Effector memory CD4-positive, alpha-beta T cell (primary cell): ENCODE measurements at places on chromosomes 2 and 18.

DNA sequence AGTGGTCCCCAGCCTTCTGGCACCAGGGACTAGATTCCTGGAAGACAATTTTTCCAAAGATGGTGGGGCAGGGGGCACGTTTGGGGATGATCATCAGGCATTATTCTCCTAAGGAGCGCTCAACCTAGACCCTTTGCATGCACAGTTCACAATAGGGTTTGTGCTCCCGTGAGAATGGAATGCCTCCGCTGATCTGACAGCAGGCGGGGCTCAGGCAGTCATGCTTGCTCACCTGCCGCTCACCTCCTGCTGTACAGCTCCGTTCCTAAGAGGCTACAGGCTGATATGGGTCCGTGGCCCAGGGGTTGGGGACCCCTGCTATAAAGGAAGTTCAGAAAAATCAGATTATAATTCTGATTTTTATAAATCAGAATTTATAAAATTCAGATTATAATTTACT, 22.3 kb upstream of the TYMS start:
- DNase-seq, result no peak

GRCh38 chr18:48545757-48546321, 7.0 kb downstream of the CTIF start:
- DNase-seq, result no peak

- no peak for DNase-seq
Observed at GRCh38 chr18:8107426-8107825, 501.8 kb upstream of the RAB12 start.

DNA sequence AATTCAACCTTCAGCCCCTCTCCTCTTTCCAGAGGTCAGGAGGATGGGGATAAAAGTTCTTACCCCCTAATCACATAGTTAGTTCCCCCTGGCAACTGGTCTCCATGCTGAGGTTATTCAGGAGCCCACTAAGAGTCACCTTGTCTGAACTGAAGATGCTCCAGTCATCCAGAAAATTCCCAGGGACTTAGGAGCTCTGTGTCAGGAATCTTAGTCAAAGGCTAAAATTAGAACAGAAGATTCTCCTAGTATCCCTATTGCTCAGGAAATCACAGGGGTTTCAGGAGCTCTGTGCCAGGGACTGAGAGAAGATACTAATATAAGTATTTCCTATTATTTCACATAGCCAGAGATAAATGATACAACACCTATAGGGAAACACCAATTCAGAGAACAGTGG, 37.3 kb upstream of the LONRF2 start:
- no peak for DNase-seq

- DNase-seq, result no peak
Observed at GRCh38 chr2:79799729-79800128, 286.9 kb downstream of the CTNNA2 start.

DNA sequence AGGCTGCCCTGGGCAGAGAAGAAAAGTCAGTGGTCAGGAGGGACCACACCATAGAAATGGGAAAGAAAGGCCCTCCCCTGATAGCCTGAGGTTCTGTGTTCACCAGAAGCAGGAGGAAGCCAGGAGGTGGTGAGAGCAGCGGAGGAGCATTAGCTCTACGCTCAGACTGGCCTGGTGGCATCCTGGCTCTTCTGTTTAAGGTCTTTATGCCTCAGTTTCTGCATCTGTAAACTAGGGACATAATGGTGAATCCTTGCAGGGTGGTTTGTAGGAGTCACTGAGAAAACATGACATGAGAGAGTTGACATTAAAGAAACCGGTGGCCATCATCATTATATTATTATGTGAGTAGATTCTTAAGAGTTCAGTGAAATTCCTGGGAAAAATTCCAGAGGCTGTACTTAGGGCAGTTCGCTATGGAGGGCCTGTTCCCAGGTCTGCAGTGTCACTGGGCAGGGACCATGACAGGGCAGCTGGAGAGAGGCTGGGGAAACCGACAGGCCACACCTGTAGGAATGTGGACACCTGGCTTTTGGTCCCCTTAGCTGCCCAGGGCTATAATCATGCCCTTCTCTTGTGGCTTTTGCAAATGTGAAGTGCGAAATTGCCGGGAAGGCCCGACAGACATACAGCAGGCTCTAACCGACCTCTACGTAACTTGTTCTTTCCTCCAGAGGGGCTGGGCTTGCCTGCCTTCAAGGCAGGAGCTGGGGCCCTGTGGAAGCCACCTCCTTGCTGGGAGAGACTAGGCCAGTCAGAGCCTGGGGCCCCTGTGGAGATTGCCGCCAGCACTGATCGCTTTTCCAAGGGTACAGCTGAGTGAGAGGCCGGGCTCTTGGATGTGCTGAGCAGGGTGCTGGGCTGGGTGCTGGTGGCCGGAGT, 31.0 kb downstream of the GLI2 start:
- DNase-seq, result no peak

GRCh38 chr2:168568476-168569267, 112.6 kb downstream of the CERS6 start:
- DNase-seq, result no peak

DNA sequence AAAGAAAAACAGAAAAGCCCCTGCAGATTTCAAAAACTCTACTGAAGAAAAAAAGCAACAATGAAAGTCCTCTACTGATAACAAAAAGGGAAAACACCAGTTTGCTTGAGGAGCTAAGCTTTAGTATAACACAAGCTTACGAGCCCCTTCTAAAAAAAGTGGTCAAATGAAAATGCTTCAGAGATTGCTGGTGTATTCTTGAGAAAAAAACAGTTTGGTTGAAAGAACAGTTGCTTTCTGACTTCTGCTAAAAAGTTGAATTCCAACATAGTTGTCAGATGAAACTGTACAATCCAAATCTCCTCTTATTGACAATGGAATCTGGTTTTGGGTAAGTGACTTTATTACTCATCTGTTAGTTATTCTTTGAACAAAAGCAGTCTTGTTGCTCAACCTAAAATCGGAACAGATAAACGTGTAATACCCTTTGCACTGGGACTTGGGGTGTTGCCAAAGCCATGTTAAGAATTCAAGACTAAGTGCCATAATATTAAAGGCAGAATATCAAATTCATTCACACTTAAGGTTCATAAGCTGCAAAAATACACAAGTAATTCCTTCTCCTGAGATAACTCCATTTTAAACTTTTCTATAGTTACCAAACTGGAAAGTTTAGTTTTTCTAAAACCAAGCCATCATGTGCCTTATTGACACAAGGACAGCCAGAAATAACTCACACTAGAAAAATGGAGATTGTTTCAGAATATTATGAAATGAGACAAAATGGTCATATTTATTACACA, 45.3 kb upstream of the SPAG16 start:
- DNase-seq, result no peak

- DNase-seq, result no peak
Observed at GRCh38 chr2:227326783-227327182, 1.7 kb downstream of the MFF start.

DNA sequence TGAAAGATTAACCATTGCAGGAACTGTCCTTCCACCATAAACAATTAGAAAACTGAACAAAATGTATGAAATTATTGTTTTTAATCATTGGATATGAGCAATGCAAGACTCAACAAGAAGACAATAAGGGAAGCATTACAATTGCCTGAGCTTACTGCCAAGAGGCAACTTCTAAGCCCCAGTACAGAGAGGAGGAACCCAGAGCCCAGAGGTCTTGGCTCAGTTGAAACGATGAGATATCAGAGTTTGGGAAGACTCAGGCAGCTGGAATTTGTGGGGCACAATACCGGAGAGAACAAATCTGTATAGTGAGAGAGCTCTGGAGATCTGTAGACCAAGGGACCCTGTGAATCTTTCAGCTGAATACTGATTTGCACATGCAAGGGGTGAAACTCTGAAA, 80.6 kb upstream of the ZFP36L2 start:
- no peak for DNase-seq

DNA sequence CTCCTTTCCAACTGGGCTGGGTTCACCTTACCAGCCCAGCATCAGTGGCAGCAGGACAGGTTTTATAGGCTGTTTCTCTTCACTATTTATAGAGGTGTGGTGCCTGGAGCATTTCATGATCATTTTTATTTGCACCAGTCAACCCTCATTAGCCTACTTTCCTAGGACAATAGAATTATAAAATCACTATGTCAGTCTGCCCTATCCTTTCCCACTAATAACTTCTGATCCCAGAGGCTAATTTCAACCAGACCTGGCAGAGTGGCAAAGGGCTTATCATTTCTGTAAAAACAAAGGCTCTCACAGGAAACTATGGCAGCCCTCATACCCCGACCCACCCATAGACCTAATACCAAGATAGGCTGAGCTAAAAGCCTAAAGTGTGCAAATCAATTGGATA, 243.5 kb upstream of the TMEFF2 start:
- no peak for DNase-seq

GRCh38 chr18:14122097-14122496, 10.1 kb downstream of the ZNF519 start:
- DNase-seq, result no peak

GRCh38 chr2:36516136-36516870, 81.7 kb downstream of the FEZ2 start:
- no peak for DNase-seq

DNA sequence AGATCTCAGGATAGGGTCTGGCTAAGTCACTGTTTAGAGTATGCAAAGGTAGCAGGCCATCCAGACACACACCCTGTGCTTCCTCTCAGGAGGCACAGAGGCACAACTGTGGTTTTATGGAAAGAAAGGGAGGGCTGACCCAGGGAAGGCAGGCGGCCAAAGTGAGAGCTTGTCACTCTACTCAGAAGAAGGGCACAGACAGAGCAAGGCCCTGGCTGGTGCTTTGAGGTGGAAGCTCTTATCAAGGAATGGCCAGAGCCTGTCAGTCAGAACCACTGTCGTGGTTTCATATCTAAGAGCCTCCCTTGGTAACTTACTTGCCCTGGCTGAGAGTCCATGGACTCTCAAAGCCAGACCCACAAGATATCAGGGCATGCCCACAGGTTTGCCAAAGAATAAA, 40.7 kb downstream of the SLC9A2 start:
- DNase-seq, result no peak

DNA sequence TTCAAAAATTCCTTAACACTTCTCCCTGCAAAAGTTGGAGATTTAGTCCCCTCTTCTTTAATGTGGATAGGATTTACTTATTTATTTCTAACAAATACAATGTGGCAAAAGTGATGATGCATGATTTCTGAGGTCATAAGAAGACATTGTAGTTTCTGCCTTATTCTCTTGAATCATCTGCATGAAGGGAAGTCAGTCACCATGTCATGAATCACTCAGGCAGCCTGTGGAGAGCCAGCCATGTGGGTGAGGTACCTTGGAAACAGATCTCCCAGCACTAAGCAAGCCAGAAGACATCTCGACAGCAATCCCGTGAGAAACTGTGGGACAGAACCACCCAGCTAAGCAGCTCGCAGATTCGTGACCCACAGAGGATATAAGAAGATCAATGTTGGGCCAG, 2.7 kb upstream of the ZC3H8 start:
- no peak for DNase-seq

GRCh38 chr2:172050479-172051125, 34.7 kb upstream of the DLX1 start:
- no peak for DNase-seq

DNA sequence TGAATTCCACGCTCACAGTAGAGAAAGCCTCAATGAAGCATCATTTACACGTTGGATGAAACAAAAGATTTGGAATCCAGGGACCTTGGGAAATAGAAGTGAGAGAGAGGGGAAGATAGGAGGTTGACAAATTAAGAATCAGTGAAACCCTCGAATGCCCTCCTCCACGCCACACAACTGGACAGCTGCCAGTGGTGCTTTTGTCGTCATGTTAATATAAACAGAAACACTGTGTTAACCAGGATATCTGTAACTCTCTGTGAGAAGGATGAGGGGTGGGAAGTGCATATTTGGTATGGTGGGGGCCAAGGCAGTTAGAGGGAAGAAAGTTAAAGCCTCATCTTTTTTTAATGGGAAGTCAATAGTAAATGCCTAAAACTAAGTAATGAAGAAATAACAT, 108.7 kb downstream of the GFPT1 start:
- no peak for DNase-seq

DNA sequence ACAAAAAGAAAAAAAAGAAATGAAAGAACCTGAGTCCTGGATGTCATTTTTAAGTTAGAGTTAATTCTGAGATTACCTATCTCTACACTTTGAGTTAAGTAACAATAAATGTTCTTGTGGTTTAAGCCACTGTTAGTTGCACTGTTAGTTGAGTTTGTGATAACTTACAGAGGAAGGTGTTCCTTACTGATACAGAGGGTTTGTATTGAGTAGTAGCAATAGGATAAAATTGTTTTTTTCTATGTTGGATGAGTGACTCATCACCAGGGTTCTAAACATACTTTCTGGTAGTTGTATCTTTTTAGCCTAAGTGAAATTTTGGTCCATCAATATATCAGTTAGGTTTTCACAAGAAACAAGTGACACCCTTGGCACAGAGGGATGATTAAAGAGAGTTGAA, 4.0 kb upstream of the LCLAT1 start:
- DNase-seq, result no peak

DNA sequence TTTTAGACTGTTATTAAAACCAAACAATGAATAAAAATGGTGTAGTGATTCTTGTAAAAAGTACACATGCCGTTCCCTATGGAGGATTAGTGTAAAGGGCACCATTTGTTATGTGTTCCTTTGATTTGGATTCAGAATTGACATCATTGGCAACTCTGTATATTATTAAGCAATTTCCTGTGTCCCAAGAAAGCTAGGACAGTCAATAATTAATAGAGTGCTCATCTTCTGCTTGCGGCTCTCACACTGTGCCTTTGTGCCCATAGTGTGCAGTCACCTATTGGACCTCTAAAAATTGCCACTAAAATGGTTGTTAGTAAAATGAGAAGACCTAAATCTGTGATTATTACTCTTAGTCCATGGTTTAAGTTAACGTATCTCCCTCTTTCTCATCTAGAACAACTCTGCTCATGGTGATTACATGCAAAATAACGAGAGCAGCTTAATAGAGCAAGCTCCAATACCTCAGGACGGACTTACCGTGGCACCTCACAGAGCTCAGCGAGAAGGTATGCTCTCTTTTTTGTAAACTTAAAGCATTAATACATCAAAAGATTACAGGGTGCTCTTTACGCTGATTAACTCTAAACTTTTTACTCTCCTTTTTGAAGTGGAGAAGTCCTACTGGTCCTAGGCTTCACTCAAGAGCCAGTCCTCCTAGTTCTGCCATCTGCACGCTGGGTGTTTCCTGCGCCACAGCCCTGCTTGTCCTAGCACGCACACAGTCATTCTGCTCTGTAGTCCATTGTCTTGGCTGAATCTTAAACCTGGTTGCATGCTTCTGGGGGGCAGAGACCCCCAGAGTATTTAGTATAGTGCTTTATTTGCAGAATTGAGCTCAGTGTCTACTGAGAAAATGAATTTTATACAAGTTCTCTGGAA, 16.7 kb downstream of the ZCCHC2 start:
- DNase-seq, result no peak

GRCh38 chr18:22551536-22552151, 133.9 kb upstream of the CTAGE1 start:
- DNase-seq, result no peak

- no peak for DNase-seq
Observed at GRCh38 chr18:8732442-8733360, 27.3 kb downstream of the MTCL1 start.

- no peak for DNase-seq
Observed at GRCh38 chr2:191836853-191837769, 9.8 kb downstream of the CAVIN2 start.

- DNase-seq, result no peak
Observed at GRCh38 chr2:79972661-79973060, 331.9 kb downstream of the LRRTM1 start.
